NCI-H1930 (cell line): ENCODE measurements at places on chromosomes 1 and 21.

- no peak for DNase-seq
These were observed 84.9 kb downstream of the CNIH3 start for GRCh38 chr1:224700918-224701531.

- DNase-seq: no peak
These were observed 58.0 kb downstream of the STUM start for GRCh38 chr1:226606311-226607267.

DNA sequence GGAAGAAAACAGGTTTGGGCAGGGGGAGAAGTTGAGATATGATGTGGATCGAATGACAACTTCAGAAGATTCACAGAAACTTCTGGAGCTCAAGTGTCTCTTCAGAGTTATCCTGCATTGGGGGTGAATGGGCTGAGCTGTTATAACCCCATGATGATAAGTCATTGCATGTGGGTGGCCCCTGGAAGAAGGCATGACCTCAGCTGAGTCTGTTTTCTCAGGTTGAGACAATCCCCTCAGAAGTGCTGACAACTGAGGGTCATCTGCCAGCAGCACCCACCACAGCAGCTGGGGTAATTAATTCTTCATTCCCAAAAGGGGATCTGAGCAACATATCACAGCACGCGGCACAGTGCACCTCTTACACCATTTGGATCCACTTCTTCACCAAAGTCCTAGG is 138.6 kb upstream of the CAMK1G start:
- DNase-seq: no peak

DNA sequence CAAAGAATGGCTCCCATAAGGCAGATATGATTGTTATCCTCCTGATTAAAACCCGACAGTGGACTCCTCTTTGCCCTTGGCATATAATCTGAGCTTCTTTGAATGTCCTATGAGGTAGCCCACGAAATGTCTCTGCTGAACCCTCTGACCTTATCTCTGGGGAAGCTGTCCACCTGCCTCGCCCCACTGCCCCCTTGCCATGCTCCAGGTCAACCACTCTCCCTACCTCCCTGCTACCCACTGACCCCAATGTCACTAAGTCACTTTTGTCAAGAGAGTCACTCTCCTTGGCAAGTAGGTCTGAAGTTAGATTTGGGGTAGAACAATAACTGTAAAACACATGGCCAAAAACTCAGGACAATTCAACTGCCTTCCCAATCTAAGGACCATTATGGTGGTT is 54.5 kb downstream of the UTP25 start:
- DNase-seq: no peak

- DNase-seq: no peak
These were observed 996 bp upstream of the C1orf159 start for GRCh38 chr1:1116701-1117468.

DNA sequence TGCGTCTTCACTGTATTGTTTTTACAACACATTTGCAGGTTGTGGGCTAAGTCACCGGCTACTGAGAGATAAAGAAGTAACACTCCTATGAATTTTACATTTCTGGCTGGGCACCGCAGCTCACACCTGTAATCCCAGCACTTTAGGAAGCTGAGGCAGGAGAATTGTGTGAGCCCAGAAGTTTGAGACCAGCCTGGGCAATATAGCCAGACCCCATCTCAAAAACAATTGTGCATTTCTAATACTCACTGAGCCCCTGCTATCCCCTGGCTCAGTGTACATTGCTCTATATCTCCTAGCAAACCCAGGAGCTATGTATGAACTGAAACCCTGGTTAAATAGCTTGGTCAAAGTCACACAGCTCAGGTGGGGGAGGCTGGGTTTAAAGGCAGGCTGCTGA is 108.7 kb downstream of the ZNF281 start:
- no peak for DNase-seq

- no peak for DNase-seq
These were observed 22.9 kb downstream of the ELAPOR1 start for GRCh38 chr1:109136766-109137165.
